ENCODE measurements at places on chromosomes 2 and 18.

DNA sequence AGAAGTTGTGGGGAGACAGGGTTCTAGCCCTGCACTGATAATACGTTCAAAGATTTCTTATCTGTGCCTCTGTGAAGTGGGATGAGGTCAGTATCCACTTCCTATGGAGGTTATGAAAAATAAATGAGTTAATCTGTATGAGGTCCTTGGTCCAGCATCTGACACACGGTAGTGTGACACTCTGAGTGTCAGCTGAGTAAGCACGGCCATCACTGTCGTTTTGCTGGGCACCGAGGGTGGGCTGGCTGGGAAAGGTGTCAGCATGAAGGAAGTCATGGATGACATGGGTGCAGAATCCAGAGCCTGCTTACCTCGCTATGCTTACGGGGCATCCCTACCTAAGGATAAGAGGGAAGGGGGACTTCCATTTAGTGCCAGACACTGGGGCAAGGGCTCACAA lies 150.3 kb downstream of the INHBB start:
- no peak for DNase-seq

GRCh38 chr2:154908327-154908726 lies 209.8 kb downstream of the KCNJ3 start:
- DNase-seq, result no peak

DNA sequence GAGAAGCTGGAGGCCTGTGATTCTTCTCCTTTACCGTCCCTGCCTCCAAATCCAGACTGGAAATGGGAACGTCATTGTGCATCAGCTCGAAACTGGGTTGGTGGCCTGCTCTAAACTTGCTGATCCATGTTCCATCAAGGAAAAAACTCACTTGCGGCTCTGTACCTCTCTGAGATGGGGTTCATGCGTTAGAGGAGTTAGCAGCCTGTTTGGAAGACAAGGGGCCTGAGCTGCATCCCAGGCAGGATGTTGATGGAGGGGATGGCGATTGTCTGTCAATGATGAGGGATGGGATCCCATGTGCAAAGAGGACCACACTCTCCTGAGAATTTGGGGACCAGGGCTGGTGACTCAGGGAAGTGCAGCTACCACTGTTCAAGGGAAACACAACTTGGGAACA lies 26.0 kb downstream of the TWIST2 start:
- DNase-seq, result no peak

- no peak for DNase-seq
Measured at GRCh38 chr2:2950403-2950952, 427.1 kb downstream of the EIPR1 start.

DNA sequence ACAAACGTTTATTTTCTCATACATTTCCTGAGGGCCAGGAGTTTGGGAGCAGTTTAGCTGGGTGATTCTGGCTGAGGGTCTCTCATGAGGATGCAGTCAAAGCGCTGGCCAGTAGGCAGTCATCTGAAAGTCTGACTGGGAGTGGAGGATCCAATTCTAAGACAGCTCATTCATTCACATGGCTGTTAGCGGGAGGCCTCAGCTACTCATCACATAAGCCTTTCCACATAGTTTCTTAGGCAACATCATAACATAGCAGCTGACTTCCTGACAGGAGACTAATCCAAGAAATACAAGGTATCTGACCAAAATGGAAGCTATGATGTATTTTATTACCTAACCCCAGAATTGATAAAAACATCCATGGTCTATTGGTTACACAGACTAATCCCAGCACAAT lies 2.9 kb upstream of the MRPL44 start:
- no peak for DNase-seq

DNA sequence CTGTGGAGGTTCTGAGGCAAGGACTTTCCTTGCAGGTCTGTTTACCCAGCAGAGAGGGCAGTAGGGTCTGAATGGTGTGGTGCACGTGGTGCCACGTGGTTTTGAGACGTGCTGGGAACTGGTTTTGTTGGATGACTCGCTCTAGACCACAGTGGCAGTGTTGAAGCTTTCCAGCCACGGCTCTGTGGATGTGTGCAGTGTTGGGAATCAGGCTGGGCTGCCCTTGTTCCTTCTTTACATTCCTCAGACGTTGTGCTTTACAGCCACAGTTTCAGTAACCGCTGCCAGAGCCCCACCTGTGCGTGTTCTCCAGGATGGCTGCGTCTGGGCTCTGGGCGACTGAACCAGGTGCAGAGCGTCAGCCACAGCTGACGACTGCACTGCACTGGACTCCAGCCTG lies 8.2 kb downstream of the CTDP1 start:
- no peak for DNase-seq

DNA sequence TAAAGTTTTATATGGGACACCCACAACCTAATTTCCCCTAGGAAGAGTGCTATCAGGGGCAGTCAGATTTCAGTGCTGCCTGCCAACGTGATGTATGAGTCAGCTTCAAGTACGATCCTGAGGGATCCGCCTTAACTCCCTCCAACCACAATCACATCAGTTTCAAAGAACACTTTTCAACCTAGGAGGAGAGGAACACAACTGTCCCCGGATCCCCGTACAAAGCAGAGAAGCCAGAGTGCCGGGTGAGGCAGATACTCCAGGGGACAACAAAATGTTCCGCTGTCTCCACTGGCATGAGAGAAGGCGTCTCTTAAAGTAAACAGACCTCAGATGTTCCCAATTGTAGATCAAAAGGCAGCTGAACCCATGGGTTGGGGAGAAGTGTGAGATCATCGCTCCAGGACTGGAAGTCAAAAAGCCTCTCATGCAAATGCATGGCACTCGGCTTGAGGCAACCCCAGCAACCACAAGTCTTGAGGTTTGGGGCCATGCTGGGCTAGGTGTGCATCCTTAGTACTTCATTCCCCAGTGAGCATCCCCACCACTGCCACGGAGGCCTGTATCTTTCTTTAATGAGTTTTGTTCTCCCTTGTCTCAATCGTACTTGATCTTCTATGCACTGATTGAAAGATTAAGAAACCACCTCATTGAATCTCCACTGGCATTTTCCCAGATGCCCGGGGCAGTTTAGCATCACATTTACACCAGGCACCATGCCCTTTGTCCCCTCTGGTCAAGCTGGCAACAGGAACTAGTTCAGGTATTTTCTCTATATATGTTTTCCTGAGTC lies 91.0 kb upstream of the CCBE1 start:
- DNase-seq, result peak; percentile 58

DNA sequence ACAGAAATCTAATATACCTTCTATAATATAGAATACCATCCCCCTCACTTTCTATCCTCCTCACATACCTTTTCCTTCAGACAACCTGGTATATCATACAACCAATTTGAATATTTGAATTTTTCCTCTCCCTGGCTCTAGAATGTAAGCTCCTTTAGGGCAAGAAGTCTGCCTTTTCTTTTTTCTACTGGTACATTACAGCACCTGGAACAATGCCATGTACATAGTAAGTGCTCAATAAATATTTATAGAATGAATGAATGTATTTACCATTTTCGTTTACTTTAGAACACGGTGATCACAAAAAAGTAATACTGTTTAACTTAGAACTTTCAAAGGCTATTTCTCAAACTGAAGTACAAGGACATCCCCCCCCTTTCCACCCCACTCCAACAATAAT lies 187.6 kb downstream of the STK39 start:
- no peak for DNase-seq

GRCh38 chr2:124610141-124610540 lies 585.1 kb downstream of the CNTNAP5 start:
- DNase-seq, result no peak

GRCh38 chr2:189265696-189266320 lies 86.2 kb upstream of the COL5A2 start:
- no peak for DNase-seq

GRCh38 chr2:127087791-127088495 lies 19.0 kb downstream of the BIN1 start:
- no peak for DNase-seq

DNA sequence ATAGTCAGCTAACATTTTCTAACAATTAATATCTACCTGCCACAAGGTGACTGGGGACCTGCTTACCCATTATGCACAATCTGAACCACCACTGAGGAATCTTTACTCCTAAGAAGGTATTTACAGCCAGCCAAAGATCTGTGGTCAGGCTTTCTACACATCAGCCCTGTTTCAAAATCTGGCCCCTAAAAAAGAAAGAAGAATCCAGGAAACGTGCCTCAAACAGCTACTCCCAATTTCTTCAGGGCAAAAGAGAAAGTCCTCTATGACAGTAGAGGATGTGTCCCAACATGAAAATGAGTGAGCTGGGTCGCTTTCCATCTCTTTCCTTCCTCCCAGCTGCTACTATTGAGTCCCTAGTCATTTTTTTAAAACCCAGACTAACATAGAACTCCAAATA lies 79.5 kb downstream of the EPB41L3 start:
- DNase-seq, result no peak

- DNase-seq, result peak; percentile 21
Measured at GRCh38 chr18:7958081-7958896, 391.2 kb downstream of the PTPRM start.

GRCh38 chr2:231890896-231891513 lies 35.2 kb downstream of the NPPC start:
- no peak for DNase-seq

DNA sequence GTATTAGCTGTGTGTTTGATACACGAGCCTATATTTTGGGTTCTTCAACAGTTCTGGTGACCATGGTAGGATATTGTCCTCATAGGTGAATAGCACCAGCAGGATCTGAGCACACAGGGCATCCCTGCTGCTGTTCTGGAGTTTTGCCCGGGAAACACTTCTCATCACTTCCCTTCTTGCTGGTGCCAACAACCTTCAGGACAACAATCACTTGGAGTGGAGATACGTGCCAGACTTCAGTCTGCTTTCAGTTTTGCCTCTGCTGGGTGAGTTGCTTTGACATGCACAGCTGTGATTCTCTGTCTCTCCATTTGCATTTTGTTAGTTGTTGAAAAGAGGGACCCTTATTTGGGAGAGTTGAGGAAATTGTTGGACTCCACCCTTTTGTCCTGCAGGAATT lies 1347.2 kb upstream of the DDX18 start:
- DNase-seq, result no peak

GRCh38 chr2:171319164-171319810 lies 114.5 kb downstream of the METTL8 start:
- DNase-seq, result no peak

DNA sequence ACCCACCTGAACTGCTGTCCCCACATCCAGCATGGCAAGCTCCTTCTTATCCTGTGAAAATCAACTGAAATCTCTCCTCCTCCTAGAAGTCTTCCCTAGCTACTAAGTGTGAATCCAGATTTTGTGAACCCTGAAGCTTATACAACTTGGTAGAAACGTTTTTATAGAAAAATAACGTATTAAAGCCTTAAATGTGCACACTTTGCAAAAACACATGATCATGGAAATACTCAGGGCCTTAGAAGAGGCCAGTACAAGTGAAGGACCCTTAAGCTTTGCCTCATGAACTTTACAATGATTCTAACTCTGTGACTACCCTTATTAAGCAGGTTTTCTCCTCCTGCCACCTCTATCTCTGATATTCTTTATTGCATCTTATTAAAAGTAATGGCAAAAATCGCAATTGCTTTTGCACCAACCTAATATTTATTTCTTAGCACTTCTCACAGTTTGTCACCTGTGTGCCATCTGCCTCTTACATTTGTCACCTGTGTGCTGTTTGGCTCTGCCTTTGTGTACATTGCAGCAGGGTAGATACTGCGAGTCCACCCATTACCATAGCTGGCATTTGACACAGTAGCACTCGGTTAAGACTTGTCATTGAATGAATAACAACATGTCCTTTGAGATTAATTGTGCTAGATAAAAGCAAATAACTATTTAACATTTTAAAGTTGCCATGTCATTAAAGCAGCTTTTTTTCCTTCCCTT lies 42.2 kb downstream of the FRZB start:
- no peak for DNase-seq

GRCh38 chr18:25704494-25704893 lies 352.5 kb upstream of the ZNF521 start:
- no peak for DNase-seq

GRCh38 chr2:151799886-151800292 lies 28.3 kb downstream of the ARL5A start:
- no peak for DNase-seq
